ENCODE measurements at places on chromosomes 6 and 20.
A peak's percentile ranks its signal among the peaks of the same experiment; 100 is the strongest.

DNA sequence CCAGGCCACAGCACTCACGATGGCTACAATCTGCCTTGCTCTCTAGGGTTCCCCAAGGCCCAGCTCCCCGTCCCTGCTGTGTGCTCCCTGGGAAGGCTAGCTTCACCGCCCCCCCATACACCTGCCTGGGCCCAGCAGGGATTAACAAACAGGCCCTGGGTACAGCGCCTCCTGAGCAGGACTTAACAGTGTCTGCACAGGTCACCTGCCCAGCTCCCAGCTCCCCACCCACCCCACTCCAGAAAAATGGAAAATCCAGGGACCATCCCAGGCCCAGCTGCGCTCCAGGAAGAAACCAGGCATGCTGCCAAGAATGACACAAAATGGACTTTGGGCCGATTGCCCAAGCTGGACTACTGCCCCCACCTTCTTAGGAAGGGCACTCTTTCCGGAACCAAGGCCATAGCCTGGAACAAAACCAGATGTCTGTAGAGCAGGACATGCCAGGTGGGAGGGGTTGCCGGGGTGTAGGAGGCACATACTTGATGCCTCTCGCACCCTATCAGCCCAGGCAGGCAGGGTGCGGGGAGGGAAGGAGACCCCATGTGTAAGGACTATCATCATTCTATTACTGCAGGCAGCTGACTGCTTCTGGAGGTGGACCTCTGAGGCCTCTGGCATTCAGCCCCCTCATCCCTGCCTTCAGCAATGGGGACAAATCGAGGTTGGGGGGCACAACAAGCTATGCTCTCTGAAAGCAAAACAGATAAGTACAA is 104.9 kb downstream of the SNX5 start:
- DNase-seq = no peak

DNA sequence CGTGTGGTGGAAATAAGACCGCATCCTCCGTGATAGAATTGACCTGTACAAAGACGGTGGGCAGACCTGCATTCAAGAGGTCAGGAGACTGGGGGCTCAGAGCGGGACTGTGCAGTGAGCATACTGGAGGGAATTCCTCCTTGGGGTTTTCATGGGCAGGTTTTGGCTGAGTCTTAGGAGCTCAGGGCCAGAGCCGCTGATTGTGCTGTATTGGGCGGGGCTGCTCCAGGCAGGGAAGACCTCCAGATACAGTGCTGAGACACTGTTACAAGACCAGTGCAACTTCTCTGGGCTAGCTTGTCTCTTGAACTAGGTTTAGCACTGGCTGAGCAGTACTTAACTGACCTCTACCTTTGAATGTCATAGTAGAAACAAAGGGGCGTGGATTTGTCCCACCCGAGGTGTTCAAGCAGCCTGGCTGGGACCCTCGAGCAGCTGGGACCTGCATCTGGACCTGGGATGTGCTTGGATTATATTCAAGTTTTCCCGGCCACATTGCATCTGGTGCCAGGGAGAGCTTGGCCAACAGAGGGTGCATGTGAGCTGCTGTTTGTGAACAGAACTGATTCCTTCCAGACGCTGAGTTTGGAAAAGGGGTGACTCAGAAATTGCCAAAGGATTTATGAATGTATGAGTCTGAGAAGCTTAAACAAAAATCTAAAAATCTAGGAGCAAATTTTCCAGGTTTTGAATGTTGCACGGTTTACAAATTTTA is 33.4 kb upstream of the SLC22A1 start:
- peak; percentile 84 for DNase-seq

GRCh38 chr6:13526357-13526726 is 38.9 kb upstream of the GFOD1 start:
- no peak for DNase-seq

- DNase-seq = no peak
Measured at GRCh38 chr20:19996917-19997316, 20.2 kb upstream of the NAA20 start.

- no peak for DNase-seq
Measured at GRCh38 chr20:63733117-63733516, 3.3 kb upstream of the LIME1 start.

GRCh38 chr6:127119102-127120022 is 891 bp downstream of the RSPO3 start:
- no peak for DNase-seq

GRCh38 chr6:123812621-123813020 is 9.0 kb downstream of the NKAIN2 start:
- no peak for DNase-seq

- no peak for DNase-seq
Measured at GRCh38 chr6:90397929-90398674, 101.5 kb upstream of the BACH2 start.

- DNase-seq = no peak
Measured at GRCh38 chr6:87243812-87244211, 78.6 kb upstream of the SMIM8 start.

- DNase-seq = no peak
Measured at GRCh38 chr6:39341352-39341751, 18.9 kb upstream of the KCNK16 start.

DNA sequence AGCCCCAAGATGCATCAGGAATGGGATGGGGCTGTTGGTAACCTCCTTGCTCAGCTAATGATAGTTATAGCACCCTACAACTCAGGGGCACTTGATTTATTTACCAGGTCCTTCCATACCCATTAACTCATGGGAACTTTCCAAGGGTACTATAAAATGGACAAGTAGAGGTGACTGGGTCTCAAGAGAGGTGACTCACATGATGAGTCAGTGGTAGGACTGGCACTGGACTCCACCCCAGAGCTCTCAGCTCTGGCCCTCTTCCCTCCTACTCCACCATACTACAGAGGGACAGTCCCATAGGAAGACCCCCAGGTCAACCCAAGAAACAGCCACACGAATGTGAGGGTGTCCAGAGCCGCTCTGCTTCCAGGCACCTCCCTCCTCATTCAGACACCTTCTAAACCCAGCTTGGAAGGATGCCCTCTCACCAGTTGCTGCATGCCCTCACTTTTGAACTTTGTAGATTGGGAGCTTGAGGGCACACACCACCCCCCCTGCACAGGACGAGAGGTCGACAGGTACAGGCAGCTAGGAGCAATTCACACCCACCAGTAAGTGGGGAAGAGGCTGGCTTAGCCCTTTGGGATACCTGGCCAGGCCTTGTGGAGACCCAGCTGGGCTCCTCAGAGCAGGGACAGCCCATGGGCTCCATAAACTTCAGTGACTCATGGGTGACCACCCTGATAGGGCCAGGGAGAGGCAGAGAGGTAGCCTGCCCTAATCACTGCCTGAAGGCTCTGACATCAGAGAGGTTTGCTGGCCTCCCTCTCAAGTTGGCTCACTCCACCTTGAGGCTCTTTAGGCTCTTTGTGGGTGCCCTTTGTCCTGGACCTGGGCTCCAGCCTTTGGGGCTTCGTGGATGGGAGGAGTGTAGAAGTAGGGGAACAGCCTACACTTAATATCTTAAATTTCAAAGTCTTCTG is 81.6 kb upstream of the MLN start:
- DNase-seq = no peak

- no peak for DNase-seq
Measured at GRCh38 chr6:16907991-16908390, 146.7 kb upstream of the ATXN1 start.
